ENCODE measurements at places on chromosomes 1 and 21.

DNA sequence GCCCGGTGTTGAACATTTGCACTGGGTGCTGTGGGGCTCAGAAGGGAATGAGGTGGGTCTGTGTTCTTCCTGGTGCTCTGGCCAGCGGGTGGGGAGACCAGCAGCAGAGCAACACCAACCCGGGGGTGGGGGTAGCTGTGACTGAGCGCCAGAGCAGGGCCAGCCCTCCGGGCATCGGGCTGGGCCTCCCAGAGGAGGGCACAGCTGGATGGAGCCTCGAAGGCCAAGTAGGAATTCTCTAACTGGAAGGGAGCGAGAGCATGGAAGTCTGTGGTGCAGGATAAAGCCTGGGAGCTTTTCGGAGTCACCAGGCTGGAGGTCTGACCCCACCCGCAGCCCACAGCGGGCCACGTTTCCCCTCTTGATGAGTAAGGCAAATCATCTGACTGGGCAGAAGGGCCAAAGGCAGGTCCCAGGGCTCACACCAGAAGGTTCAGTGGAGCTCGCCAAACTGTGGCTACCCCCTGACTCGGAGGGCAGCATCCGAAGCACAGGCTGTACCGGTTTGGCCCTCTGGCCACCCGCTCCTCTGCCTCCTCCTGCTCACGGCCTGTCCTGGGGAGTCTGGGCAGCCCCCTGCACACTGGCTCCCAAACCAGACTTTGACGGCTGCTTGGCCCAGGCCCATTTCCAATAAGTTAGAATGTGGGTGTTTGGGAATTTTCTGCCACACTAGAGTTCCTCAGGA, 18.8 kb downstream of the SLC1A7 start:
- DNase-seq: no peak

DNA sequence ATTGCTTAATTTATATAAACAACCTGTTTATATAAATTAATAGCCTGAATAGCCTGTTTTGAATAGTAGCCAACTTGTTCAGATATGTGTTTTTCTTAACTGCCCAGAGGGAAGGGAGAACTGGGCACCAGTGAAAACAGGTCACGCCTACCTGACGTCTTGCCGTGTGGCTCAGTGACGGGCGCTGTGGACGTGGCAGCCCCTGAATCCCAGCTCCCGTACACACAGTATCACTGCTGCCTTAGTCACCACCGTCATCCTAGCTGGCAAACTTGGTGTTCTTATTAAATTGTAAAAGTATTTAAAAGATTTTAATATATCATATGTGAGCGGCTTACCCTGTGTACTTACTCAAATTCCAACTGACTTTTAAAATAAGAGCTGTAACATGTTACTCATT, 35.4 kb upstream of the TRAPPC10 start:
- DNase-seq: no peak

GRCh38 chr1:174169342-174169741, 10.0 kb downstream of the RABGAP1L start:
- no peak for DNase-seq

GRCh38 chr1:114660238-114660637, 9.6 kb downstream of the DENND2C start:
- DNase-seq: no peak

DNA sequence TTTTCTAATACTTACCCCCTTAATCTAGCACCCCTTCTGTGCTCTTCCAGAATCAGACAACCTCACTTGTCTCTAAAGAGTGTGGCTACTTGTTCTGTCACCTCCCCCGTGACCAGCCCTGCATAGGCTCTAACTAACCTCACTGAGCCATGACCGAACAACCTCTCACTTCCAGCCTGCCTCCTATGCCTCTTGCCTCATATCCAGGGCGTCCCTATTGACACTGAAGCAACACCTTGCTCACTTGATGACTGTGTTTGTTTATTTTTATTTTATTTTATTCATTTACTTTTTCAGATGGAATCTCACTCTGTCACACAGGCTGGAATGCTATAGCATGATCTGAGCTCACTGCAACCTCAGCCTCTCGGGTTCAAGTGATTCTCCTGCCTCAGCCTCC, 235.1 kb upstream of the B3GALT2 start:
- DNase-seq: no peak

DNA sequence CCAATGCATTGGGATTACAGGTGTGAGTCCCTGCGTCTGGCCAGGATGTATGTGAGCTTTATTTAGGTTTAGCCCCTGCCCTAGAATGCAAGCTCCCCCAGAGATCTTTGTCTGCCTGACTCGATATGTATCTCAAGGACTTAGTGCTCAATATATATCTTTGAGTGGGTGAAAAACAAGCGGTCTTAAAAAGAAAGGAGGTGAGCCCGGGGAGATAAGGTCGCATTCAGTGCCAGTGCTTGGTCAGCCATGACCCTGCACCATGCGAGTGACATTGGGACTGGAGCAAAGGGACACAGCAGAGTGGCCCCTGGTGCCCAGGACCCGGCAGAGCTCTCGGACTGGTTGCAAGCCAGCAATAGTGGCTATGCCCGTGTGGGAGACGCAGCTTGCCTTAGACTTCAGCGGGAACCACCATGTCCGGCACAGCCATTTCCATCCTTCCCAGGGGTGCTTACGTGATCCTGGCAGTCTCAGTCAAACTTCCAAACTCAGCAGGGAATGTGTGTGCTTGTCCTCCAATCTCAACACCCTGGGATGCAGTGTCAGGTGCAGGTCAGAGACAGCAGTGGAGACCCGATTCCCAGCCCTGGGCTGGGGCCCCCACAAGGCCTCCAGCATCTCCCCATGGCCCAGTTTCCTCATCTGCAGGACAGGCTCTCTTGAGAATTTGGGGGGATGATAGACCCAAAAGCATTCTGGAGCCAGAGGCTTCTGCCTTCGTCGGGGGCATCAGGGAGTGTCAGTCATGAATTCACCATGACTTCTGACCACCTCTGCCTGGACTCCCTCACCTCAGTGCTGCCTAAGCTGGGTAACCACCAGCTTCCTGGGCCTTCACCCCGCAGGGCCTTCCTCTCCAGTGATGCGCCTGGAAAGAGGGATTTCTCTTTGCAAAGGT, 1.8 kb downstream of the MX2 start:
- no peak for DNase-seq

DNA sequence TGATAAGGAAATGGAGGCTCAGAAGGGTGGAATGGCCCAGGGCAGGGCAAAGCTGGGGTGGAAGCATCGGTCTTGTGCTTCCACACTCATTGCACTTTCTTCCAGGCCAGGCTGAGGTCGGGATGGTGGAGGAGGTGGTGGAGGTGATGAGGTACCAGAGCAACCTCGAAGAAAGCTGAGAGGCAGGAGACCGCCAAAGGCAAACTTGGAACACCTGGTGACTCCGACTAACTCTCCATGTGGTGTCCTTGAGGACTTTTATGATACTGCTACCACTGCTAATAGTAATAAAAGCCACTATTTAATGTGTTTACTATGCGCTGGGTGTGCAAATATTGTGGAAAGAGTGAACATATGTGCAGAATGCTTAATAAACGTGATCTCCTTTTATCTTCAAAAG, 16.9 kb upstream of the BTG2 start:
- DNase-seq: no peak

DNA sequence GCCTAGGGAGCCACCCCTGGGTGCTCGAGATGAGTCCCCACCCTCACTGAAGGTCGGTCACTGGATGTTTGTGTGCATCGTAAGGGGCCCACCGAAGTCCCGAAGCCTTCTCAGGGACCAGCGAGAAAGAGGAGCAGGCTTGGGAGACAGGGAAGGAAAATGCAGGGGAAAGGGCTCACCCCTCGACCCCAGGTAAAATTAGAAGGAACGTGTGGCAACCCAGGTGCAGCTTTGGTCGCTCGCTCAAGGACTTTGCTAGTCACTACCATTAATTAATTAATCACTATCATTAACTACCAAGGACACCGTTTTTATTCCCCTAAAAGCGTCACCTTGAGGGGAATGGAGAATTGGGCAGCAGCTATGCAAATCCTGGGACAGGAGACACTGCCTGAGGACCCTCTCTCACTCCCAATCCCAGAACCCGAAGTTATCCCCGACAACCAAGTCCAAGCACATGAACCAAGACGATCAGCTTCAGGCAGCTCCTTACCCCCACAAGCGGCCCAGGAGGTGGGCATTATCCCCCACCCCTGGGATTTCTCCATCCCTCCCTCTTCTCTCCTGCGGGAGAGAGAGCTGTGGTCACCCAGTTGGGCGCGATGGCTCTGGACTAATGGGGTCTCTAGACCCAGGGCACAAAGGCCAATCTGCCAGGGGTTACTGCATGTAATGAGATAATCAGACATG, 4.2 kb upstream of the SIM2 start:
- DNase-seq: no peak

DNA sequence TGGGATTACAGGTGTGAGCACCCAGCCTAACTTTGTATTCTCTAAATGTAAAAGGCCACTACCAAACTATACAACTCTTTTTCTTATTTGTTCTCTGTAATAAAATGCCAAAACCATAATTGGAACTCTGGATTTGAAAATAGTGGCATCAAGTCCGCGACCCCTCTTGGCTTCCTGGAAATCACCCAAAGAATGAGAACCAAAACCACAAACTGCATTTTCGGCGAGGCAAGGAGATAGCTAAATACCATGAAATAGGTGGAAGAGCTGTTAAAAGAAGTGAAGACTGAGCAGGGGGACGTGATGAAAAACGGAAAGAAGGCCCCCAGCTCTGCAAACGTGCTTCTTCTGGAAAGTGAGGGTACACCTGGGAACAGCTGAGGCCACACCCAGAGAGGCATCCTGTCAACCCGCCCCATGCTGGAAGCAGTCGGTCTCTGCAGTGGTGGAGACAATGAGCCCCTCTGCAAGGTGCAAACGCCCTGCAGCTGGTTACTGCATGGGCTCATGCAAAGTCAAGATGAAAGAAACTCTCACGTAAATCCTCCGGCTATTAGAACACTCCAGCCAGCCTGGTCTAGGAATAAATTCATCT, 22.5 kb downstream of the VPS26C start:
- DNase-seq: no peak

GRCh38 chr1:7426780-7427604, 344.1 kb upstream of the VAMP3 start:
- DNase-seq: no peak

Data from HCEC 1CT (cell line).